CD8-positive, alpha-beta T cell (primary cell): ENCODE measurements at places on chromosomes 7 and 10.
A peak's percentile ranks its signal among the peaks of the same experiment; 100 is the strongest.

GRCh38 chr10:28551086-28551485 lies 18.2 kb downstream of the WAC start:
- DNase-seq = no peak

DNA sequence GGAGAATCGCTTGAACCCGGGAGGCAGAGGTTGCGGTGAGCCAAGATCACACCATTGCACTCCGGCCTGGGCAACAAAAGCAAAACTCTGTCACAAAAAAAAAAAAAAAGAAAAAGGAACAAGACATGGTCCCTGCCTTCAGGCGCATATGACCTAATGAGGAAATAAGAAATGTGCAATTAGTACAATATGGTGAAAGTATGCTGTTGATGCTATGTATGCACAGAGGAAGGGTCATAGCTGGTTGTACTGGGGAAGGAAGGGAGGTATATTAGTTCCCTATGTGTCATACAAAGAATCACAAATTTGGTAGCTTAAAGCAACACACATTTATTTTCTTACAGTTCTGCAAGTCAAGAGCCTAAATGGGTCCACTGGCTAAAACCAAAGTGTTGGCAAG lies 97.8 kb upstream of the MPP7 start:
- no peak for DNase-seq

DNA sequence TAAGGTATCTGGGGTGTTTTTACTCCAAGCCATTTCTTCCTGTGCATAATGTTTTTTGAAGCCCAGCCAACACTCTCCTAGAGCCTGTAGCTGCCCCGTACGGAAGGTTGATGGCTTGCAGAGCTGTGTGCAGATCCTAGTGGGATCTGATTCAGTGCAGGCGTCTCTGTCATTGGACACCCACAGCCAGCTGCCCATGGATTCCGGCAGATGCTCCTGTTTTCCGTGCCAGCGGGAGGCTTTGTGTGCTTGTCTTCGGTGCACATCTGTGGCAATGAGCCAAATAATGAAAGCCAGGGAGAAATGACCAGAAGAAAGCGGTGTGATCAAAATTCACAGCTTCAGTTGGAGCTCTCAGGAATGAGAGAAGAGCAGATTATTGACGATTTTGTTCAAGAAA lies 426.4 kb downstream of the TYW1 start:
- no peak for DNase-seq

DNA sequence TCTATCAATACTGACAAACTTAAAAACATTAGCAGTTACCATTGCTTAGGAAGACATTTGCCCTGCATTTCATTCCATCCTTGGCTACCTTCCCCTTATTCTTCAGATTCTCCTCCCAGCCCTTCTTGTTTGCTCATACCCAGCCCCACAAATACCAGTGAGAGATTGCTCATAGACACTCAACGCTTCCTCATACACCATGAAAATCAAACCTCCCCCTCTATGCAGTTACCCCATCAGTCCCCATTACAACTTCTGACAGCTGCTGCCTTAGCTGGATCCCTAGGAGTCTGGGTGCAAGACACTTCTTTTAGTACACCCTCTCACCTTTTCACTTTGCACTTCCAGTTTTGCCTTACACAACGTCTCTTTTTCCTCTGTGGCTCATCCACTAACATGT lies 28.3 kb upstream of the PIK3CG start:
- no peak for DNase-seq

- no peak for DNase-seq
These were observed 34.8 kb downstream of the ZMIZ1 start for GRCh38 chr10:79103585-79103984.

GRCh38 chr7:46386428-46387399 lies 465.6 kb upstream of the IGFBP3 start:
- DNase-seq = no peak

DNA sequence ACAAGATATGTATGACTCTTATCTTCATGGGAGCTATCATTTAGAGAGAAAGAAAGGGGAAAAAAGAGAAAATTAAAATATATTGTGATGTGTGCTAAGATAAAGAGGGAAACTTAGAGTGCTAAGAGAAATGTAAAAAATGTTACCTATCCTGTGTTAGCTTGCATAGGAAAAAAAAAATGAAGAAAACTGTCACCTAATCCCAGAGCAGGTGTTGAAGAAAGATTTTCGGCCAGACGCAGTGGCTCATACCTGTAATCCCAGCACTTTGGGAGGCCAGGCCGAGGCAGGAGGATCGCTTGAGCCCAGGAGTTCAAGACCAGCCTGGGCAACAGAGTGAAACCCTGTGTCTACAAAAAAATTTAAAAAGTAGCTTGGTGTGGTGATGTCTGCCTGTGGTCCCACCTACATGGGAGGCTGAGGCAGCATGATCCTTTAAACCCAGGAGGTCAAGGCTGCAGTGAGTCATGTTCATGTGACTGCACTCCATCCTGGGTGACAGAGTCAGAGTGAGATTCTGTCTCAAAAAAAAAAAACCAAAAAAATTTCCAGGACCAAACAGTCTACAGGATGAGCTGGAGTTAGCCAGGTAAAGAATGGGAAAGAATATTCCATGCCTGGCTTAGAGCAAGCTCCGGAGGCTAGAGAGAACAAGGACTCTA lies 2.4 kb upstream of the MKLN1 start:
- no peak for DNase-seq

DNA sequence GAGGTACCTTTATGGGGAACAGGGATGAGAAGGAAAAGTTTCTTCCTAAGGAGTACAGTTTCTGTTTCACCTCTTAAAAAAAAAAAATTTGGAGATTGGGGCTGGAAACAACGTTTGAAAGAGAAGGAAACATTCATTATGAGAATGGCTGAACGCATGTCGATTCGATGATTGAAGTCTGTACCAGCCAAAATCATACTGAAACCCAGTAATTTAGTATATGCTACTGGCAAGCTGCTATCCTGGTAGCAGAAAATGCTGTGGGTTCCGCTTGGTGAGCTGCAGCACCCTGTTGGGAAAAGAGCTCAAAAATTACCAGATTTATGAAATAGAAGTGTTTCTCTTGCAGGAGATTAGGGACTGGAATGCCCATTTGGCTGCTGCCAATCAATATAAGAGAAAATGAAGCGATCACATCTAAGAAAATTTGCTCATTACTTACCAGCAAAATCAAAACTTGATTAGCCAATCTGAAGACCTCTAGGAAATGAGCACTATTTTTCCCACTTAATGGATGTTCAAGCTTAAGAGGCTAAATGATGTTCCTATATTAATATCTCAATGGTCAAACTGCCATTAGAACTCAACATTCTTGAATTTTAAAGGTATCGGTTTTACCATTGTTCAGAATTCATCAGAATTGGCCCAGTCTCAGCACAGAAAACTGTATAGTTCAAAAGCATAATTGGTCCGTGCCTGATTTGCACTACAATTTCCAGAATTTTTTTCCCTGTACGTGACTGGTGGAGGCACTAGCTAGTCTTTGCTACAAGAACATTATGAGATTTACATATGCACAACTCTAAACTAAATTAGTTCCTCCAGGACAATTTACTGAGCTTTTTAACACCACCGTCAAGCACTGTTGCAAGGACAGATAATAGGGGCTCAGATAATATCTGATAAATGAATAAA lies 1.2 kb upstream of the ITGB1 start:
- DNase-seq = peak; percentile 42

DNA sequence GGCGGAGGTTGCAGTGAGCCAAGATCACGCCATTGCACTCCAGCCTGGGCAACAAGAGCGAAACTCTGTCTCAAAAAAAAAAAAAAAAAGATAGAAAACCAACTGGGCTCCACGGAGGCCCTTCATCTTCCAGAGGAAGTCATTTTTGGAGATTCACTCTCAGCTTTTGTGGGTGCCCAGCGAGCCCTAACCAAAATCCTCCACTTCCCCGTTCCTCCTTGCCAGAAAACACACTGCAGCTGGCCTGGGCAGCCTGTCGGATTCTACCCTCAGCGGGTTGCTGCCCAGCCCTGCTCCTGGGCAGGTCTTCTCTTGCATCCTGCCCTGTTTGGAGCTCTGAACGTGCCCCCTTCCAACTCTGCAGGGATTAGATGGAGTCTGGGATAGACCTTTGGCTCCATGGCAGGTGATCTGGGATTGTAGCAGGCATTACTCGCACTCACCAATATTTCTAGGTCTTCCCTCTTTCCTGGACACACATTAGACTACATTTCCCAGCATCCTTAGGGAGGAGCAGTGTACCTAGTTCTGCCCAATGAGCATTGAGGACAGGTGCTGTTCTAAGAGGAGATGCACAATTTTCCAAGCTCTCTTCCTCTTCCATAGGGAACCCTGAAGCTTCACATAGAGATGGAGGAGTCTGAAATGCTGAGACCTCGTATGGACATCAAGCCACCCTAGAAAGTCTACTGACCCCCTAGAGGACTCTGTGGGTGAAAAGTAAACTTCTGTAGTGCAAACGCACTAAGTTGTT lies 4.6 kb downstream of the GRID2IP start:
- DNase-seq = no peak

DNA sequence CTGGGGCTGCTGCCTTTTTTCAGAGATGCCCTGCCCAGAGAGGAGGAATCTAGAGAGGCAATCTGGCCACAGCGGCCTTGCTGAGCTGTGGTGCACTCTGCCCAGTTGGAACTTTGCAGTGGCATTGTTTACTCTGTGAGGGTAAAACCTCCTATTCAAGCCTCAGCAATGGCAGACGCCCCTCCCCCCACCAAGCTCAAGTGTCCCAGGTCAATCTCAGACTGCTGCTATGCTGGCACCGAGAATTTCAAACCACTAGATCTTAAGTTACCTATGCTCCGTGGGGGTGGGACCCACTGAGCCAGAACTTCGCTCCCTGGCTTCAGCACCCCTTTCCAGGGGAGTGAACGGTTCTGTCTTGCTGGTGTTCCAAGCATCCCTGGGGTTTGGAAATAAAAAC lies 77.2 kb downstream of the EXOC4 start:
- DNase-seq = no peak

DNA sequence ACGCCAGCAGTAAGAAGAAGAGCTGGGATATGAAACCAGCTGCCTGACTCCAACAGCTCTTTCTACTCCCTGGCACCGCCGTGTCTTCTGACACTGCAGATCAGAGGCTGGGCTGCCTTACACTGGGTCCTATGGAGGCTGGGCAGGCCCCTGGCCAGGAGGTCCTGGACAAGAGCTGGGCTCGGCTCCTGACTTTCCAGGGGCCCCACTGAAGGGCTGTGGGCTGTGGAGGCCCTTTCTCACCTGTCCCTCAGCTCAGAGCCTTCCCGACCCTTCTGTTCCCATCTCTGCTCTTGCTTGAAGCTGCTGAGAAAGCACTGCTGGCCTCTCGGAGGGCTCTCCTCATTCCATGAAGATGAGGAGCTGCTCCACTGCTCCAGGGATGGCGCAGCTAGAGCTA lies 85.9 kb upstream of the UNC5B start:
- DNase-seq = no peak

DNA sequence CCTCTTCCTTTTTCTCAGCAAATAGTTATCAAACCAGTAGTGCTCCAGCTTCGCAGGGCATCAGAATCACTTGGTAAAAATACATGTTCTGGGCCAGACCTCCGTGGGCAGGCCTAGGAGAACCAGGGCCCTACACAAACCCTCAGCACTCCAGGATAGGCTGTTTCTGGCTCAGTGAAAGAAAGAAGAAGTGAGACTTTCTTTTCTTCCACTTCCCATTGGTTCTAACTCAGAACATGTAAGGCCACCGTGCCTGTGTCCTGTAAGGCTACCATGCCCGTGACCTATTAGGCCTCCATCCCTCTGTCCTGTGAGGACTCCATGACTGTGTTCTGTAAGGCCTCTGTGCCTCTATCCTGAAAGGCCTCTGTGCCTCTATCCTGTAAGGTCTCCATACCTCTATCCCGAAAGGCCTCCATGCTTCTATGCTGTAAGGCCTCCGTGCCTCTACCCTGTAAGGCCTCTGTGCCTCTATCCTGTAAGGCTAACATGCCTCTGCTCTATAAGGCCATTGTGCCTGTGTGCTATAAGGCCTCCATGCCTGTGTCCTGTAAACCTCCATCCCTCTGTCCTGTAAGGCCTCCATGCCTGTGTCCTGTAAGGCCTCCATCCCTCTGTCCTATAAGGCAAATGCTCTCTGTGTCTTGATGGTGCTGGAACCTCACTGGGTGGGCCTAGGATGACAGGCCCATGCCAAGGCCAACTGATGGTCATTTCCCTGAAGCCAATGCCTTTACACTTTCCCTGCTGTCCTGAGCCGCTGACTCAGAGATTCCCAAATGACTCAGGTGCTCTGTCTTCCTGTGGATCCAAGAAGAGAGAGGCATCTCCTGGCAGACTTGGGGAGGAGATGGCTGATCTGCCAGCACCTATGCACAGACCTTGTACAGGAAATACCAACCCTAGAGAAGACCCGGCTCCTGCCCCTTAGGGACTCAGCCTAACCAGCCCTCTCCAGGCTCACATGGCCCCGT lies 96.6 kb upstream of the CACUL1 start:
- DNase-seq = no peak

- DNase-seq = no peak
These were observed 40.6 kb upstream of the AOAH start for GRCh38 chr7:36764929-36765328.

- DNase-seq = no peak
These were observed 63.0 kb upstream of the HPS1 start for GRCh38 chr10:98509745-98510144.

- DNase-seq = no peak
These were observed 248.3 kb downstream of the CDC14C start for GRCh38 chr7:49172639-49173038.

DNA sequence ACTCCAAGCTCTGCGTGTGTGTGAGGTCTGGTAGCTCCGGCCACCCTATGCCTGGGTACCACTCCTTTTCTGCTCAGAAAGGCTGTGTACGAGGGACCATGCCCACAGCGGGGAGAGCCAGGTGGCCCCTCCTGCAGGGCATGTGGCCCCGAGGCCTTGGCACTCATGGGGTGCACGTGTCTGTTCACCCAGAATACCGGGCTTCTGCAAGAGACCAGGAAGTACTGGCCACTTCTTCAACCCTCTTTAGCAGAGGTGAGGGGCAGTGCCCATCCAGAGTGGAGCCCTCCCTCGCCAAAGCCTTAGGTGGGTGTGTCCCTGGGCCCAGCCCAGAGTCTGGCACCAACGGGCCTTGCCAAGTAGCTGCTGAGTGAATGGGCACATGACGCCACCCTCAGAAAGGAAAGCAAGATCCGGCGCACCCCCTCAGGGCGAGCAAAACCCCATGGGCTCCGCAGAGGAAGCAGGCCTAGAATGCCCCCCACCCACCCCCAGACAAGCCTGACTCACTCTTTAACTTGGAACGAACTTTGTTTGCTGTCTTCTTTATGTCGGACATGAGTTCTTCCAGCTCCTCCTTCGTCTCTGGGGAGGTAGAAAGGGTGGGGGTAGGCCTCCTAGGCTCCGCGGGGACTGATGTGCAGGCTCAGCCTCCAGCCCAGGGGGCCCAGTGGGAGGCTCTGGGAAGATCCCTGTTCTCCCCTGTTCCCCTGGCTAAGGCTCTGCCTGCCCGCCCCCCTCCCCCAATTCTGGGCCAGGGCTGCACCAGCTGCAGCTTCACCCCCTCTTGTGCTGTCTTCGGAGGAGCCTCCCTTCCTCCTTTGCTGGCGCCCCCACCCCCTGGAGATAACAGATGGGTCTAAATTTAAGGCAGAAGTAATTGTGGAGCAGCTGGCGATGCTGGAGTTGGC lies 14.6 kb downstream of the STX1A start:
- DNase-seq = no peak

GRCh38 chr10:96261930-96262329 lies 9.4 kb downstream of the BLNK start:
- DNase-seq = no peak
